ENCODE measurements at places on chromosomes 5 and 9.

- no peak for DNase-seq
Measured at GRCh38 chr9:34206561-34206960, 27.7 kb downstream of the UBAP1 start.

- no peak for DNase-seq
Measured at GRCh38 chr9:76759732-76760131, 4.5 kb upstream of the PCA3 start.

DNA sequence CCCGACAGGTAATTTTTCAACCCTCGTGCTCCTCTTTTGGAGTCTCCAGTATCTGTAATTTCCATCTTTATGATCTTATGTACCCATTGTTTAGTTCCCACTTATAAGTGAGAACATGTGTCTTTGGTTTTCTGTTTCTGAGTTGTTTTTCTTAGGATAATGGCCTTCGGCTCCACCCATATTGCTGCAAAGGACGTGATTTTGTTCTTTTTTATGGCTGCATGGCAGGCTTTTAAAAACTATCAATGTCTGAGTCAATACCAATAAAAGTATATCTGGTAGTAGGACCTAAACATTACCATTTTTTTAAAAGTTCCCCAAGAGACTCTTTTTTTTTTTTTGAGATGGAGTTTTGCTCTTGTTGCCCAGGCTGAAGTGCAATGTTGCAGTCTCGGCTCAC, 3.9 kb upstream of the SLC26A2 start:
- no peak for DNase-seq

DNA sequence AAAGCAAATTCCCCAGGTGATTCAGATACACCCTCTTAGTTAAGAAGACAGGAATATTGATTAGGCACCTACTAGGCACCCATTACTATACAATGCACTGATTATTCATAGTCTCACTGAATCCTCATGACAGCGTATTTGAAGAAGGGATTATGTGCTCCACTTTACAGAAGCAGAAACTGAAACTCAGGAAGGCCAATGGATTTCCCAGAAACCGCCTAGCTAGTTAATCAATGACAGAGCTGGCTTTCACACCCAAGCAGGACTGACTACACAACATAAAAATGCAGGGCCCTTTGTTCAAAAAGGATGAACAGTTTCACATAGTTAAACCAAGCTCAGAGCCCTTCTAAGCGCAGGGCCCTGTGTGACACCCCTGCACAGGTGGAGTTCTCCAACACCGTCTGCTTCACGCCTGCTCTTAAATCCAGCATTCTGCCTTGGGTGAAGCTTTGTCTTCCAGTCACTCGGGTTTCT, 117.3 kb downstream of the TTLL11 start:
- peak; percentile 93 for DNase-seq

DNA sequence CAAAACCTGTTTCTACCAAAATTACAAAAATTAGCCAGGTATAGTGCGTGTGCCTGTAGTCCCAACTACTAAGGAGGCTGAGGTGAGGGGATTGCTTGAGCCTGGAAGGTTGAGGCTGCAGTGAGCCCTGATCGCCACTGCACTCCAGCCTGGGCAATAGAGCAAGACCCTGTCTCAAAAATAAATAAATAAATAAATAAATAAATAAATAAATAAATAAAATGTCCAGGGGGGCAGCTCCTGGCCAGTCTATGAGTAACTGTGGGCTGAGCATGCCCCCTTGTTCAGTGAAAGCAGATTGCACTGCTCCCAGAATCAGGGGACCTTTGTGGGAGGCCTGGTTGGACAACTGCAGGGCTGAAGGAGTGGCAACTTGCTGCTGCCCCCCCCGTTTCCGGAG, 62.7 kb downstream of the PDE6A start:
- no peak for DNase-seq

- DNase-seq = peak; percentile 45
Measured at GRCh38 chr5:11076945-11077613, 316.0 kb upstream of the DAP start.

GRCh38 chr5:31364881-31365636, 166.8 kb downstream of the DROSHA start:
- DNase-seq = peak; percentile 95

DNA sequence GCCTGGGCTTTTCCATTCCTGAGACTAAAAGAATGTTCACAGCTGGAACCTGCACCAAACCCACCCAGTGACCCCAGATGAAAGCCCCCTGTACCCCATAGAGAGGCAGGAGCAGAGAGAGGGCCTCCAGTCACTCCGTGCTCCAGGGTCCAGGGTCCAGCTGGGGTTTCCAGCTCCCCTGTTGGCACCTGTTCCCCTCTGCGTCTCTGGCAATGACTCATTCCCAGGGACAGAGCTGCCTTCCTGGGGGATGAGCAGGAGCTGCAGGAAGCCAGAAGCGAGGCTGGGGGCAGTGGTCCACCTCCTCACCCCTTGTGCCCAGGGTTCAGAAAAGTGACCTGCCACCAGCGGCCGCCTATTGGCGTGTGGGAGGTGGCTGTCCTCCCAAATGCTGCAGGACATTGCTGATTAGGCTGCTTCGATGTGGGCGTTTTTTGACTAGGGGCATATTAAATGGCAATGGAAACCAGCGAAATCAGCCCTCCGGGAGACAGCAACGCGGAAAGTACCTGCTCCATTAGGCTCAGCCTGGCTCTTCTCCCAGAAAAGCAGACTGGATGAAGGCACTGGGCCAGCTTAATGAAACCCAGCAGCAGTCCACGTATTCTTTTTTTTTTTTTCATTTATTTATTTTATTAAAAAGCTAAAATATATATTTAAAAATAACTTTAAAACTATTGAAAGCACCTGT, 97.4 kb downstream of the DAP start:
- DNase-seq = no peak

- no peak for DNase-seq
Measured at GRCh38 chr5:131532031-131532640, 102.9 kb downstream of the RAPGEF6 start.

GRCh38 chr5:5792106-5792505, 369.6 kb downstream of the ICE1 start:
- no peak for DNase-seq

GRCh38 chr5:33072296-33072695, 361.2 kb downstream of the NPR3 start:
- peak; percentile 32 for DNase-seq

GRCh38 chr9:113393281-113393680, 7.8 kb downstream of the ALAD start:
- no peak for DNase-seq

DNA sequence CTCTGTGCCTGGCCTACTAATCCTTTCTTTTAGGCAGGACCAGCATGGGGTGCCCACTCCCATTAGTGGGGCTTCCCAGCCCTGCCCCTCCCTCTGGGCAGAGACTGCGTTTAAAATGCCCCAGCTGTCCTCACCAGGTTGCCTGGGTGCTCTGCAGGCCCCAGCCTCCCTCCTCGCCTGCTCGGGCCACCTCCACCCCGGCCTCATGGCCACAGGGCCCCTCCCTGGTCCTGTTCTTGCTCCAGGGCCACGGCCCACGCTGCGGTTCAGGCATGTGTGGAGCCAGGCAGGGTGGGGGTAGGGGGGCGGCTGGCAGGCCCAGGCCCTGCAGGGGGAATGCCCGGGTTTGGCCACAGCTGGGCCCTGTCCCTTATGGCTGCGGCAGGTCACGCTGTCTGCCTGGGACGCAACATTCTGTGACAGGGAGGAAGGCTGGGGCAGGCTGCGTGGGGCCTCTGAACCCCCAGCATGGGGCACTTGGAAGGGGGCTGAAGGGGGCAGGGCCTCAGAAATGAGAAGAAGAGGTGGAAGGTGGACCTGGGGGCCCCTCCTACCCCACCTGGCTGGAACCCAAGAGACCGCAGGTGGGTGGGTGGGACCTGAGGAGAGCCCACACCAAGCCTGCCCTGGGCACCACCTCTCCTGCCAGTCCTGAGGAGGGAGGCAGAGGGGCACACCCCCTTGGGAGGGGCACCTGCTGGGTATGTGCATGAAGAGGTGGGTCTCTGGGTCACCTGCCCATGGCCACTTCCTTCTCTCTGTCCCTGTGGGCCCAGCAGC, at the start of gene LCN12:
Gene LCN12, plus strand, starts transcription at position 733 of the 780 bp plus-strand sequence. CDS start 55 bp downstream, outside the sequence.
- DNase-seq = no peak

DNA sequence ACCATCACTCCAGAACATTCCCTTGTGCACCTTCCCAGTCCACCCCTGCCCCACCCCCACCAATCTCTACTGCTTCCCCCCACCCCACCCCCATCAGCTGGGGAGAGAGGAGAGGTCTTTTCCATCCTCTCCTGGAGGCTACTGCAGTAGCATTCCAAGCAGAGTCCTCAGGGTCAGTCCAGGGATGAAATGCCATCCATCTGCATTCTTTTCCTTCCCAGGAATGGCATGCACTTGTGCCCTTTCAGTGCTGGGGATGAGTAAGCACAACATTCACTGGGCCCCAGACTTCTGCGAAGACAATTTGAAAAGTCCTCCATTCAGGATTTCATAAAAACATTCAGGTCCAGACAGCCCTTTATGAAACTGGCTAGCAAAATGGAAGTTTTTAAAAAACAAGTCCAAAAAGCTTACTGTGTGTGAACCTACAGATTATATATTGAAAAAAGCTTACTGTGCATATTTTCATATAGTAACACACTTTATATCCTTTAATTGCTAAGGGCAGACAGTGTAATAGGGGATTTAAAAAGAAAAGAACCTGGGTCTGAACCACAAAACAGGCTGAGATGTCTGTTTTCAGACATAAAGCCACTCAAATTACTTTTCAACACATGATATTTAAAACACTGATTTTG, 50.0 kb upstream of the GOLPH3 start:
- peak; percentile 81 for DNase-seq

- DNase-seq = peak; percentile 30
Measured at GRCh38 chr5:143979044-143979690, 167.2 kb downstream of the HMHB1 start.
